ENCODE measurements at places on chromosomes 7 and 10.

GRCh38 chr10:69010151-69010640, 21.6 kb downstream of the KIFBP start:
- DNase-seq: no peak

DNA sequence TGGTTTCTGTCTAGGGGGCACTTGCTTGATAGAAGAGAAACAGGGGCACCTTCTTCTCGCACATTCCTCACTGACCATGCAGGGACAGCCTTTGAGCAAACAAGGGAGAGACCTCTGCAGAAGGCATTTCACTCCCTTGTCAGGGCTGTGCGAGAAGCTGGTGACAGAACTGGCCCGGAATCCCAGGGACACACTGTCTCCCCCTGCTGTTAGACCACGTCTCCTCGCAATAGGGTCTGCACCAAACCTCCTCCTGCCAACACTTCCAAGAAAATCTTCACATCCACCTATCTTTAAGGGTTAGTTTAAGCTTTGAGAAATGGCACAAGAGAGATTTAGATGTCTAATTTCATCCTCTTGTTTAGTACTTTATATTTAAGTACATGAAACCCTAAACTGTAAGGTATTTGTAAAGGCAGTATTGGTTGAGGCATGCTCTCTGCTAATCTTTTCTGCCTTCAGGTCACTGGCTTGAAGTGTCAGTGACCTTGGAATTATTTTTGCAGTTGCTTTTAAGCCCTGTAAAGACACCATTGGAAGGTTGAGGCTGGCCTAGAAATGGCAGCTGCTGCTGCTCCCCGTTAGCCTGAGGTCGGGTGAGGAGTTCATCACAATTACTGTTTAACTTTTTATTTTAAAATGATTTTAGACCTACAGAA, 37.0 kb downstream of the RBM20 start:
- peak; percentile 51 for DNase-seq

DNA sequence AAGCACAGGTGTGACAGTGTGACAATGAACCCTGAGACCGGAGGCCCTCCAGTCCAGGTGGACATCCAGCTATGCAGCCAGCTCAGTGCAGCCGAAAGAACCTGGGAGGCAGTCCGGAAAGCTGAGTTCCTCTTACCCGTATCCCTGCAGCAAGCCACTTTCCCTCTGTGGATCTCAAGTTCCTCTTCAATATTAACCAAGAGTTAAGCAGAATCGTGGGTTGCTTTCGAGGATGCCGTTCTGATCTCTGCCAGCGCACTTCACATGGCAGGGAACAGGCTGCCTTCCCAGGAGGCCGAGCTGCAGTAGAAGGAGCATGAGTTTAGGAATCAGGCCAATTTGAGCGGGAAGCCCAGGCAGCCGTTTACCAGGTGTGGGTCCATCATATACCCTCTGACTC, 591.6 kb downstream of the SDK1 start:
- no peak for DNase-seq

DNA sequence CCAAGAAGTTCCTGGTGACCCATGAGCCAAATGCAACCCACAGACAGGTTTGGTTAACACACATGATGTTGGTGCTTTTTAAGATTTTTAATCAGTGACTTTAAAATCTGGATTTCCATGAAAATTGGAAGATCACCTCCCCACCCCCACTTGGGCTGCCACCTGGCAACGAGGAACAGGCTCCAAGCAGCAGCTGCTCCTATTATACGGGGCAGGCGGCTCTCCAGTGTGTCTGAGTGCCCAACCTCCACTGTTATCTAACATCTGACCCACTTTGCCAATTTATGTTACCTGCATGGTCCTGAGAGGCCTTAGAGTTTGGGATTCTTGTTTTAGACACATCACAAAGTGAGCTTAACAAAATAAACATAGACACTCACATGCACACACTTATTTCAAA, 56.4 kb downstream of the SGMS1 start:
- no peak for DNase-seq

DNA sequence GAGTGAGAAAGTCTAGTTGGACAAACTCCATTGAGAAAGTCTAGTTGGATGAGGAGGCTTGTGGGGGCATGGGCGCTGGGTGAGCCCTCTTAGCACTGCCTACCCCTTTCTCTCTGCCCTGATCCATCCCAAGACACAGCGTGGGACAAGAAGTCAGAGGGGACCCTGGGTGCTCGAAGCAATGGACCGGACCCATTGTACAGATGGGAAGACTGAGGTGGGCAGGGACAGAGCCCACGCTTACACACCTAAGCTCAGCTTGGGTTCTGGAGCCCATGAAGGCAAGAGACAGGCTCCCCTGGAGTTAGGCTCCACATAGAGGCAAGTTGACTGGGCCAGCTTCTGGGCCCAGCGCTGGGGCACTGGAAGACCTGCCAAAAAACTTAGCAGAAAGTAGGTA, 126.8 kb upstream of the TNRC18 start:
- DNase-seq: no peak

DNA sequence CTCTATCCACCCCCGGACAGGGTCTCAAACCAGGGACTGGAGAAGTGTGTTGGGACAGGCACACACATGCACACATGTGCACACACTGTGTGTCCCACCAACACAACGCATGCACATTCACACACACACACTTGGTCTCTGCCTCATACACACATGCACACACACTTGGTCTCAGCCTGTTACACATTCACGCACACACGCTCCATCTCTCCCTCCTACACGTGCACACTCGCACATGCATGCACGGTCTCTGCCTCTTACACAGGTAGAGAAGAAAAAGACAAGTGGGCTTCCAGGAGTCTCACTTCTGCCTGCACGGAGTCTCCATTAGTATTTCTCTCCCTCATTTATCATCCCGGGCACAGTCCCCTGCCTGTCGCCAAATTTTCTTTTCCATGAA, 171.2 kb downstream of the EBF3 start:
- DNase-seq: no peak
